Sciatic nerve (tissue), 2 donors: ENCODE measurements at places on chromosomes 7 and 10.
A peak's percentile ranks its signal among the peaks of the same experiment; 100 is the strongest.

DNA sequence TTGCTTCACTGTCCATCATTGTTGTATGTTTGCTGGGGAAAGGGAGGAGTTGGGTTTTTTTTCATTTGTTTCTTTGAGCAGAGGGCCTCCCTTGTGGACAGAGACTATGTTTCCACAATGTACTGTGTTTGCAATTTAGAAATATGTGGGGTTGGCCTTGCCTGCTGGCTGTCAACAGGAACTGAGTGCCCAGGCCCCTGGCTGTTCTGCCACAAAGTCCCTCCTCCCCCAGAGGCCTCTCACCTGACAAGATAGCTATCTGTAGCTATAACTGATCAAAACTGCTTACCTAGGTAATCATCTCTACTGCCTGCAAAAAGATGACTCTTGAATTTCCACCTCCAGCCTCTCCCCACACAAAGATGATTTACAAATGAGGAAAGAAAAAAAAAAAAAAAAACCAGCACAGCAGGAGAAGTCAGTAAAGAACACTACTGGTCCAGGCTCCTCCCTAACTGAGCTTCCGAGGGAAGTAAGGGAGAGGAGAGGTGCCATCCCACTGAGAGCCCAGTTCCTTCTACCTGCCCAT, 121.8 kb downstream of the SGMS1 start:
- DNase-seq: no peak

DNA sequence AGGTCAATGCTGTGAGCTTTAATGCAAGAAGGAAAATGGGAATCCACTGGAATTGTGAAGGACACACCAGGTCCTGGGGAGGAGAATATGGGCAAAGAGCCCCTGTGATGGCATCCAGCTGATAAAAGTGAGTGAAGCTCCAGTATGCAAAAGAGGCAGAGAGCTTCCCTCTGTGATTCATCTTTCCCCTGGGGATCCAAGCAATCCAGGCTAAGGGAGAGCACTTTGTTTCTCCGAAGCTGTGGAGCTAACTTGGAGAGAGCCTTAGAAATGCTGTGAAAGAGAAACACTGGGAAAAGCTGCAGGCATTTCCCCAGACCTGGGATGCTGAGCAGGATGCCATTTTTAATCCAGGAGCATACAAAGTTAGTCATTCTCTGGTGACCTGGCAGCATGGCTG, 489.5 kb downstream of the SH2D4B start:
- DNase-seq: no peak

DNA sequence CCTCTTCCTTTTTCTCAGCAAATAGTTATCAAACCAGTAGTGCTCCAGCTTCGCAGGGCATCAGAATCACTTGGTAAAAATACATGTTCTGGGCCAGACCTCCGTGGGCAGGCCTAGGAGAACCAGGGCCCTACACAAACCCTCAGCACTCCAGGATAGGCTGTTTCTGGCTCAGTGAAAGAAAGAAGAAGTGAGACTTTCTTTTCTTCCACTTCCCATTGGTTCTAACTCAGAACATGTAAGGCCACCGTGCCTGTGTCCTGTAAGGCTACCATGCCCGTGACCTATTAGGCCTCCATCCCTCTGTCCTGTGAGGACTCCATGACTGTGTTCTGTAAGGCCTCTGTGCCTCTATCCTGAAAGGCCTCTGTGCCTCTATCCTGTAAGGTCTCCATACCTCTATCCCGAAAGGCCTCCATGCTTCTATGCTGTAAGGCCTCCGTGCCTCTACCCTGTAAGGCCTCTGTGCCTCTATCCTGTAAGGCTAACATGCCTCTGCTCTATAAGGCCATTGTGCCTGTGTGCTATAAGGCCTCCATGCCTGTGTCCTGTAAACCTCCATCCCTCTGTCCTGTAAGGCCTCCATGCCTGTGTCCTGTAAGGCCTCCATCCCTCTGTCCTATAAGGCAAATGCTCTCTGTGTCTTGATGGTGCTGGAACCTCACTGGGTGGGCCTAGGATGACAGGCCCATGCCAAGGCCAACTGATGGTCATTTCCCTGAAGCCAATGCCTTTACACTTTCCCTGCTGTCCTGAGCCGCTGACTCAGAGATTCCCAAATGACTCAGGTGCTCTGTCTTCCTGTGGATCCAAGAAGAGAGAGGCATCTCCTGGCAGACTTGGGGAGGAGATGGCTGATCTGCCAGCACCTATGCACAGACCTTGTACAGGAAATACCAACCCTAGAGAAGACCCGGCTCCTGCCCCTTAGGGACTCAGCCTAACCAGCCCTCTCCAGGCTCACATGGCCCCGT, 96.6 kb upstream of the CACUL1 start:
- no peak for DNase-seq

DNA sequence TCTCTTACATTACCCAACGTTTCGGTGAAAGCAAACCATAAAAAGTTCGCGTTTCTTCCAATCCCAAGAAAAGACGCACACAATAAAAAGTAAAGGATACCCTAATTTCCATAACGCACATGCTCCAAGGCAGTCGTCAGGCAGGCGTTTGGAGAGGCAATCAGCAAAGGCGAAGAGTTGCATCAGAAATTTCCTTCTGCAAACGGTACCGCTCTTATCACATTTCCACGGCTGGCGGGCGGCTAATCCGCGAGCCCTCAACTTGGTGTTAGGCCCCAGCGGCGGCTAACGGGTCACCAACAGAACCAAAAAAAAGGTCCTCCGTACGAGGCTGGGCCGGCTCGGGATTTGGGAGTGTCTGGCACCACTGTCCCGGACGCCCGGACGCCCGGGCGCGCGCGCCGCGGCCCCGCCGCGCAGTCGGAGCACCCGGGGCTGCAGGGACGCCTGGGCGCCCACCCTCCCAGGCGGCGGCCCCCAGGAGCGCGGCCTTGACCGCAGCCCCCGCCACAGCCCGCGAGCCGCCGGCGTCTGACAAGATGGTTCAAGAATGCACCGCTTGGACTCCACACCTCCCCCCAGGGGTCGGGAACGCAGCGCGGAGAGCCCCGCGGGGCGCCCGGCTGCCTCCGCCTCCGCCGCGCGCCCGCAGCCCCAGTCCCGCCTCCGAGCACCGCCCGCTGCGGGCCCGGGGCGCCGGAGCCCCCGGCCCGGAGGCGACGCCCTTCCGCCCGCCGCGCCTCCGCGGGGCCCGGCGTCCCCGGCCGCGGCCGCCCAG, 9.8 kb upstream of the GRB10 start:
- DNase-seq: peak; percentile 61

DNA sequence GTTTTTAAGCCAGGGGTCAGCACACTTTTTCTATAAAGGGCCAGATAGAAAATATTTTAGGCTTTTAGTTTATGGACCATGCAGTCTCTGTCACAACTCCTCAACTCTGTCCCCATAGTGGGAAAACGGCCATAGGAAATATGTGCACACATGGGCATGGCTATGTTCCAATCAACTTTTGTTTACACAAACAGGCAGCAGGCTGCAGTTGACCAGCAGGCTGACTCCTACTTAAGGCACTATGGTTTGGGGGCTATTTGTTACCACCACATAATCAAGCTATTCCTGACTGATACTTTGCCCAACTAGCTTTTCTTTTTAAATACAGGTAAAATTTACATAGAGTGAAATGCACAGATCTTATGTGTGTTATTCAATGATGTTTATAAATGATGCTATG, 362.4 kb downstream of the LRMDA start:
- no peak for DNase-seq

- DNase-seq: no peak
These were observed 84.3 kb downstream of the ELFN1 start for GRCh38 chr7:1754345-1754908.

GRCh38 chr7:2530071-2530987, 10.8 kb downstream of the LFNG start:
- no peak for DNase-seq

GRCh38 chr7:158325530-158326381, 261.9 kb downstream of the PTPRN2 start:
- no peak for DNase-seq

- no peak for DNase-seq
These were observed 95.9 kb upstream of the CCDC71L start for GRCh38 chr7:106756884-106757283.
